ENCODE measurements at places on chromosomes 3 and 15.
A peak's percentile ranks its signal among the peaks of the same experiment; 100 is the strongest.

DNA sequence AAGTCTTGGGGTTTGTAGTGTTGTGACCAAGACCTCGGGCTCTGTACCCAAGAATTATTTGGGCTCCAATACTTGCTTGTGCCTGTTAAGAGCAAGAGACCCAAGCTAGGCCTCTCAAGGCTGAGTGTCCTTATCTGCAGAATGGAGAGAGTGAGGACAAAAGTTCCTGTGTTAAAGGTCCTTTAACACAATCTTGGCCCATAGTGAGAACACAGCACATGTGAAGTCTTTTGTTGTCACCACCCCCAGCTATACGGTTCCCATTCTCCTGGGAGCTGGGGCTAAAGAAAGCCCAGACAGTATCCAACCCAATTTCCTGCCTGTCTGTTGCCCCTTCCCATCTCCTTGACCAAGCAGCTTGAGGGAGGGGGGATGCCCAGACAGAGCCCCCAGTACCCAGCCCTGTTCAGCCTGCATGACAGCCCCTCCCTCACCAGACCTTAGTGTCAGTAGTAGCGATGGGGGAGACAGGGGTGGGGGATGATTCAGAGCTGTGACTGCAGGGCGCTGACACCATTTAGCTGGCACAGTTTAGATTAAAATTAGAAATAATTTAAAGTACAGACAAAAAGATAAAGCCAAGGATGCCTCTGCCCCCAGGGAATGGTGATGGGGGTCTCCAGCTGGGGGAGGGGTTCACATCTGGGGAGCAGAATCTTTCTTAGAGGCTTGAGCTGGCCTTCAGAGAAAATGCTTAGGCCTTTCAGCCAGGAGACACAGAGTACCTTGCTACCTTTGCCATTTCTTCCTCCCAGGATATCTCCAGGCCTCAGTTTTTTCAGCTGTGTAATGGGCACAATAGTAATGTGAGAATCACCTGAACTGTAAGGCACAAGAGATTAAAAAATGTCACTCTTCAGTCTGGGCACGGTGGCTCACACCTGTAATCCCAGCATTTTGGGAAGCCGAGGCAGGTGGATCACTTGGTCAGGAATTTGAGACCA lies 2.7 kb downstream of the PRKCD start:
- DNase-seq: no peak

GRCh38 chr15:81887912-81888311 lies 157.9 kb downstream of the MEX3B start:
- DNase-seq: no peak

- DNase-seq: peak; percentile 59
These were observed 16.0 kb upstream of the EID1 start for GRCh38 chr15:48861813-48862431.

DNA sequence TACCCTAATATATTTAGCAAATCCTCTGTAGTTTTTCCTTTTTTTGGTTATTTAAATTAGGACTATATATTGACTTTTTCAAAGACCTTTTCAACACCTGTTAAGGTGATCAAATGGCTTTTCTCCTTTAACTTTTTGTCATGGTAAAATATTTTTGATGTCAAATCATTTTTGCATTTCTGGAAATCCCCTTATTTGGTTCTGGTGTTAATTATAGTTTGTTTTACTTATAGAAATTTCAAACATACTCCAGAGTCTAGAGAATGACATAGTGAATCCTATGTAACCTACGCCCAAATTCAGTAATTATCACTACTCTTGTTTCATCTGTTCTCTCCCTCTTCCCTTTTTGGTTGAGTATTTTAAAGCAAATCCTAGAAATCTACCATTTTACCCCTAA lies 121.3 kb upstream of the TBL1XR1 start:
- no peak for DNase-seq

DNA sequence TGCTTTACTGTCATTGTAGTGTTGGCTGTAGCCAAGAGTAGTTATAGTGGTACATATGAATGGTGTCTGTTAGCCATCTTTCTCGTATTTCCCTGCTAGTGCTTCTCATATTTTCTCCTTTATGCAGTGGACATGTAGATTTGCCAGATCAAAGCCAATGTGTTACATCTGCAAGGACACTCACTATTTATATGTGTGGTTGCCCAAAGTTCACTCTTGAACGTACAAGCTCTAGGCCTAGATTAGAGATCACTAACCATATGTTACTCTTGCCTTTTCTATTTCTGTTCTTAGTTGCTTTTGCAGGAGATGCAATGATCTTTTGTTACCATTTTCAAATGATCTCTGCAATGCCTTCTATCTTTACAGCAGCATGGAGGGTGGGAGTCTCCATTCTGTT lies 78.4 kb downstream of the CADM2 start:
- no peak for DNase-seq

DNA sequence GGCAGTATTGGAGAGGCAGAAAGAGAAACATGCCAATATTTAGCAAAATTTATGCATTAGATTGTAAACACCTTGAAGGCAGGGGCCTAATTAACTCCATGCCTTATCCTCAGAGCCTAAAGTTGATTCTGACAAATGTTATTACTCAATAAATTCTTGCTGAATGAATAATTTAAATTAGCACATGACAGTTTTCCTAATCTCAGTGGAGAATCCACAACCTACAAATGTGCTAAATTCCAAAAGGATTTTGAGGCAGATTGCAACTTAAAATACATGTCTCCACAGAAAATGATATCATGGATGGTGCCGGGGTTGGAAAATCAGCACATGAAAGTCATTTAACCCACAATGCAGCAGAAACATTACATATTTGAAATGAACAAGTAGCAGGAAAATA lies 41.1 kb upstream of the NANOGP8 start:
- DNase-seq: no peak

DNA sequence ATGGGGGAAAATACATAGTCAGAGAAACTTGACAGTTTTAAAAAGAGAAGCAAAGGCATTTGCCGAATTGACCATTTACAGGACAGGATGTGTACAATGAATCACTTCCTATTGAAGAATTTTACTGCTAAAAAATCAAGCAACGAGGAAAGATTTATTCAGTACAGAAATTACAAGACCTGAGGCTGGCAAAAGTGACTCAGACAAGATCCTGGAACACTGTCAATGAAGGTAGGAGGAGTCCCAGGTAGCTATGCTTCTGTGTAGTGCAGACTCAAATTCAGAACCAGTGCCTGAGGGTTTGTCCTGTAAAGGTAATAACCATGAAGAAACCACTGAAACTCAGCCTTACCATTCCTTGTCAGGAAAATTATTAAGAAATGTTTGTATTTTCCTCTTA lies 120.9 kb downstream of the ZMAT3 start:
- DNase-seq: no peak

GRCh38 chr3:72618739-72619138 lies 229.5 kb downstream of the SHQ1 start:
- no peak for DNase-seq

- DNase-seq: no peak
These were observed 17.8 kb downstream of the ZIC1 start for GRCh38 chr3:147426931-147427330.

DNA sequence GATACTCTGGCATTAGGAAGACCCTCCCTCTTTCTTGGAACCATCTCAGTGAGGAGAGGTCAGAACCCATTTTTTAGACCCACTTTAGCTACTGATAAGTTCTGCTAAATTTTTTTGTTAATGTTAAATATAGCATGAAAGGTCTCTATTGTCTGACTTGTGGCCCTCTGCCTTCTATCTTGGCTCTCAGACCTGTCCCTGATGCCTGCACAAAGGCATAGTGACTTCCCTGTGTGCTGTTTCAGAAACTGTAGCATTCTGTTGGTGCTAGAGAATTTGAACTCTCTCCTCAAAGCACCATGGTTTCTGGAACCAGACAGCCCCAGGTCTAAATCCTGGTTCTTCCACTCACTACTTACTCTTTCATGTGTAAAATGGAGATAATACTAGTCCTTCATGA lies 15.4 kb downstream of the MAPKBP1 start:
- no peak for DNase-seq

DNA sequence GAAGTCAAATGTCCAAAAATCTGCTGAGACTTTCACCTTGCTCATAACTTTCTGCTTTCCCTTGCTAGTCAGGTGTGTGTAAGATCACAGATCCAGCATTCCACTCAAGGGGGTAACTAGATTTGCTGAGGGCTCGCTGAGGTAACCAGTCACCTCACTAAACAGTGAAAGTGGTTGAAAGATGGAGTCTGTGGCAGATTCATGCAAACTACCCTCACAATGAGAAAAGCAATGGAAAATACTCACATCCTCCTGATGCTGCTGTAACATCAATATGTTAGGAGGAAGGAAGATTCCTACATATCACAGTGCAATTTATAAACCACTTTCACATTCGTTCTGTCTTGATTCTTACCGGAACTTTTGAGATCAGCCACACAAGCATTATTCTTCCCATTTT lies 174.3 kb upstream of the BCL6 start:
- DNase-seq: no peak

DNA sequence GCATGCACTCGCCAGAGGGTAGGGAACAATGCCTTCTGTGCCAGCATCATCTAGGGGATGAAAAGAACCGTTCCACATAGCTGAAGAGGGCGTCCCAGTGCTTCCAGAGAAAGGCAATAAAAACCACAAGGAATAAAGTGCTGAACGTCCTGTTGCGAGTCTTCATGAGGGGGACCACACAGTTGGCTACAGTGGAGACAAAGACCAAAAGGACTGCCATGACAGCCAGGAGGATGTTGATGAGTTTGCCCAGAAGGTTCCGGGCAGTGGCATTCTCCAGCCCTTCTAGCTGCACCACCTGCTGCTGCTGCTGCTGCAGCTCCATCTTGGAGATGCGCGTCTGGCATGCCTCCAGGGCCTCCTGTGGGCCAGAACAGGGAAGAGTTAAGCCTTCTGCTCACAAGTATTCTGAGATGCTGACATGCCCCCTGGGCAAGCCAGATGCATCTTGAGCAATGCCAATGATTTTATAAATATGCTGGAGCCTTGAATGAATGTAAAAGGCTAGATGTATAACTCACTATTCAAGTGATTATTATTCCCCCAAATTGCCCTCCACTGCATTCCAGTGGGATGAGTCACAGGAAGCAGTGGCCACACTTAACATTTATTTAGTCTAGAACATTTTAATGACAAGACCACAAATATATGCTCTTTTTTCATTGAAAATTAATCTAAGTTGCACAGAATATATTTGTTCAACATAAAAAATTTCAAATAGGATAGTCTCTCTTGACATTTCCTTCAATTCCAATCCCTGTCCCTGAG lies 45.1 kb upstream of the PLXND1 start:
- DNase-seq: no peak

DNA sequence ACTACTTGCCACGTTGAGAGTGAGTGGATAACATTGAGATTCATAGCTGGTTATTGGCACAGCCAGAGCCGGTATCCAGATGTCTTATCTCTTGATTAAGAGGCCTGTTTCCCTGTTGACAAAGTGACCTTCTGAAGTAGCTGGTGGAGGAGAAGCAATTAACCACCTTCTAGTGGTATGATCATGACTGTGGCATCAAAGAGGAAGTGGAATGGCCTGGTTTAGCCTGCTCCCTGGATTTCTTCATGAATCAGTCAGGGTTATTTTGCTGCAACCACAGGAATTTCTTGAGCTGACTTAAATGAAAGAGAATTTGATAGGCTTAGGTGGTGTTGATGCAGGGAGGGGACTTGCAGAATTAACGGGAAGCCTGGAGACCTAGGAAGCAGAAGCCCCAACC lies 398.3 kb downstream of the MFSD1 start:
- DNase-seq: no peak

DNA sequence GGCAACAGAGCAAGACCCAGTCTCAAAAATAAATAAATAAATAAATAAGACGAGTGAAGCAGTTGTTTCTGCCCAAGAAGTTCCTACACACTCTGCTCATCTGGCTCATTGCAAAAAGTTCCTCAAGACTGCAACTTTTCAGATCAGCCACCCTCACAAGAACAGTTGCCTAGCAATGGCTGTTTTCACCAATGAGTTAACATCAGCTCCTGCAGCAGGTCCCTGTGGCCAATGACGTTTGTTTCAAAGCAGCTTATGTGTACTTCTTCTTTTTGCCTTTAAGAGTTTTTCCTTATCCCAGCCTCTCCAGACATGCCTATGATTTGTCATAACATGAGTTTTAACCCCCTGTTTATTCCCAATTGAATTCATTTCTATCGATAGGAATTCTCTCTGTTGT lies 118.4 kb upstream of the SPRED1 start:
- no peak for DNase-seq

GRCh38 chr15:86018679-86019078 lies 61.0 kb upstream of the AGBL1 start:
- DNase-seq: no peak

- no peak for DNase-seq
These were observed 398.2 kb upstream of the FRG2C start for GRCh38 chr3:75265897-75266296.

GRCh38 chr3:72232777-72233176 lies 447.8 kb upstream of the PROK2 start:
- no peak for DNase-seq

DNA sequence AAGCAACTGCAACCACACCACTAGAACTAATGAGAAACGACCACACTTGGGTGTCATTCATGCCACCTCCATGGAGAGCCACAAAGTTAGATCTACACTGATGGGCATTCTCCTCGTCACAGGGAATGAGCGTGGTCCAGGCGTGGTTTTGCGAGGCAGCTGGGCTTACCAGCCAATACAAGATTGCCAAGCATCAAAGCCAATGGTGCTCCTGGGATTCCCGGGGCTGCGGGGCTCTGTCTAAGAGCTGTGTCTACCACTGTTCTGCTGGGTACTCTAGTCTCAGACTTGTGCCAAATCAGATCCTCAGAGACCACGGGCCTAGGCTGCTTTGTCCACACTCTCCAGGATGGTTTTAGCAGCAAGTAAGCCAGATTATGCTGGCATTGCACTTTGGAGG lies 43.8 kb downstream of the RAB6B start:
- no peak for DNase-seq

- no peak for DNase-seq
These were observed 25.3 kb upstream of the SLC28A1 start for GRCh38 chr15:84859144-84859543.

- no peak for DNase-seq
These were observed 57.2 kb downstream of the CHSY1 start for GRCh38 chr15:101194546-101195125.

DNA sequence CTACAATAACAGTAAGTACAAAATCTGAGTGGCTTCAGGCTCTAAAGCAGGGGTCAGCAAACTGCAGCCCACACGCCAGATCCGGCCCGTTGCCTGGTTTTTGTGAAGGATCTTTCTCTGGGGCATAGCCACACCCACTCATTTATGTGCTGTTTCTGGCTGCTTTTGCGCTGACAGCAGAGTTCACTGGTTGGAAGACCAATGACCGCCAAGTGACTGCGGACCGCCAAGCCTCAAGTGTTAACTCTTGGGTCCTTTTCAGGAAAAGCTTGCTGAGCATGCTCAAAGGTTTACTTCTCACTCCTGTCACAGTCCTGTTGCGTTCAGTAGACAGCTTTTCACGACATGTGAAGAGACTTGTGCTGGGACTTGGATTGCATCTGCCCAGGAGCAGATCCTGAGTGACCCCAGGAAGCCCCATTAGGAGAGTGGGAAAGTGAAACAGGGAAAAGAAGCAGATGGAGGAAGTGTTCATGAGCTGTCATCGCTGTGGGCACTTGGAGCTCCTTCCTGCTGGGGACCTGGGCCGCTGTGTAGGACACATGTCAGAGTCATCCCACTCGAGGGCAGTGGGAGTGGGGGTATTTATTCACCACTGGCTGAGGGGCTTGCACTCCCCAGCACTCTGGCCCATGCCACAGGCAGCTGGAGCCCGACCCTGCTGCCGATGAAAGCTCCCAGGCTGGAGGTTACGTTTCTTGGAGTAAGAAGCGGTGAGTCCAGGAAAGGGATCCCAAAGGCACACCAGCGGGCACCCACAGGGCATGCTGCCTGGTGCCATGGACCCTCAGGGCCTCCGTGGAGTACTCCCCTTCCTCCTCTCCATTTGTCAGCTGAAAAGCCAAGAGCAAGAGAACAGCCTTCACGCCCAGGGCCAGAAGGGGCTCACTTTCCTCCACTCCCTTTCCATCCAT lies 249.1 kb downstream of the PLCL2 start:
- DNase-seq: no peak

Measured in CD4-positive, alpha-beta T cell treated with Interleukin-6 for 4 hours (primary cell).